EL (cell line): ENCODE measurements at places on chromosomes 12 and 14.

DNA sequence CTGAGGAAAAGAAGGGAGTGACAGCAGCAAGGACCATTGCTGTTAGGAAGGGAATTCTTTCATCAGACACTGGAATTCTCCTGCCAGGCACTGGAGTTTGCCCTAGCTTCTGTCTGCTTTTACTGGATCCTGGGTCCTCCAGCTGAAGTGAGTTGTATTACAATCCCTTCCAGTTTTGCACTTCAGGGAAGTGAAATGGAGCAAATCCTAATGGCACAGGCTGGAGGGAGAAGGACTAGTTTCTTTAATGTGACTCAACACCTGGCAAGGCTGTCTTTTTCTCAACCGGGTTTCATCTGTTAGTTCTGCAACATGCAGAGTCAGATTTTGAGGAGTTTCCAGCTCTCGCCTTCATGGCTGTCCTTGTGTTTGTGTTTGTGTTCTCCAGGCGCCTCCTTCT lies 45.8 kb downstream of the ETV6 start:
- DNase-seq = peak; percentile 7

DNA sequence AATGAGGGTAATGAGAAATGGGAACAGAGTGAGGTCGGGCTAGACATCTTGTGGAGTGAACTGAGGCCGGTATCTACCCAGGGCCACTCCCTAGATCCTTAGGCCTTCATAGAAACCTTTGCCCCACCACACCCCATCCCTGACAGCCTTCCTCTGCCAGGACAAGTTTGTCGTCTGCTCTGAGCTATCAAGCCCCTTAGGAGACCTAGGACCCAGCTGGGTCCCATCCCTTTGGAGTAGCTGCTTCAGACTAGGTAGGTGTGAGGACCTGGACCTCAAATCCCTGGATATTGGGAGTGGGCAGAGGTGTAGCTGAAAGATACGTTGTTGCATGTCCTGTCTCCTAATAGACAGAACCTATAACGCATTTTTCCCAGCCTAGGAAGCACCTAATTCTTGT lies at the start of gene TMEM253:
Gene TMEM253, plus strand, starts transcription at position 136 of the 400 bp plus-strand sequence. CDS start 278 bp downstream, outside the sequence.
- DNase-seq = no peak

DNA sequence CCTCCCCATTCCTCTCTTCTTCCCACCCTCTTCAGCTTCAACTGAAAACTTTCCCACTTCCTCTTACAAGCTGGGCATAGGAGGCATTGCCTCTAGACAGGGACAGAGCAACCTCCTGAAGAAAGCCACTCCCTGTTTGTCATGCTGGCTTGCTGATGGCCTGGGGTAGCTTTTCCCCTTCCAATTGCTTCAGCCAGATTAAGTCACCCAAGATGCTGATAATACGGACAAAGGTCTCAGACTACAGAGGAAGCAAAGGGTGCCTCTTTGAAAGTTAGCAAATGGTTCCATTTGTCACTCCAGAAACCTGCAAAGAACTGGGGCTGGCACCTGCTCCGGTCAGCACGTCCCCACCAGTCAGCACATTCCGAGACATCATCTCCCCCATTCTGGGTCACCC lies 6.0 kb downstream of the KRT2 start:
- no peak for DNase-seq

GRCh38 chr12:66693901-66694513 lies 15.1 kb upstream of the GRIP1 start:
- DNase-seq = peak; percentile 62

- DNase-seq = no peak
Measured at GRCh38 chr12:91186156-91186555, 3.5 kb upstream of the DCN start.

- no peak for DNase-seq
Measured at GRCh38 chr14:20692116-20692751, 3.7 kb downstream of the ANG start.

DNA sequence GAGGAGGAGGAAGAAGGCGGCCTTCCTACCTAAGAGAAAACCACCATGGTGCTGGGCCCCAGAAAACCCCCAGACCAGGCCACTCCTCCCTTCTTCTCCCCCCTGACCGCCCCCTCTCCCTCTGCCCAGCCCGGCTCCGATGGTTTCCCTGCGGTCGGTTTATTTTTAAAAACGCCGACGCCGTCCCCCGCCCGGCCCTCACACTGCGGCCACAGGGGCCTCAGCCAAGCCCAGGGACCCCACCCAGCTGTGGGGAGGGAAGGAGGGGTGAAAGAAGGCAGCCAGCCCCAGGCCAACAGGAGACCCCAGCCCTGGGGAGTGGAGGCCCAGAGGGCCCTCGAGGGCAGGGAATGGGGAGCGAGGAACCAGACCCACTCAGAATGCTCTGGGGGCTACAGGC lies 3.4 kb downstream of the SP7 start:
- DNase-seq = no peak

- DNase-seq = no peak
Measured at GRCh38 chr12:63348556-63348955, 197.6 kb upstream of the AVPR1A start.

GRCh38 chr14:73491256-73492042 lies 716 bp downstream of the RIOX1 start:
- peak; percentile 65 for DNase-seq

- no peak for DNase-seq
Measured at GRCh38 chr12:120984351-120984898, 6.1 kb downstream of the HNF1A start.

DNA sequence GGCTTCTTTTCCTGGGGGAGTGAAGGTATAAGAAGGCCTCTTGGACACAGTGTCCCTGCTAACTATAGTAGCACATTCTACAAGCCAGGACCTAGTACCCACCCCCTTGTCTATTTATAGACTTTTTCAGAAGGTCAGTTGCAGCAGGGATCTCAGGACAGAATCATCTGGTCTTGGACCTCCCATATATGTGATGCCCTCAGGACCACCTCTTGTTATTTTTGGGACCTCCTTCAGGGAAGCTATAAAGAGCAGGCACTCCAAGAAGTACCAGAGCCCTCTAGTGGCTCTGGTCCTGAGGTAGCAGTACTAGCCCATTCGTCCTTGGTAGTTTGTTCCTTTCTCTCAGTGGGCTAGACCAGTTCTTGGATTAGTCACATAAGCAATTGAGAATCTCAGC lies 4.3 kb downstream of the COQ10A start:
- peak; percentile 34 for DNase-seq

DNA sequence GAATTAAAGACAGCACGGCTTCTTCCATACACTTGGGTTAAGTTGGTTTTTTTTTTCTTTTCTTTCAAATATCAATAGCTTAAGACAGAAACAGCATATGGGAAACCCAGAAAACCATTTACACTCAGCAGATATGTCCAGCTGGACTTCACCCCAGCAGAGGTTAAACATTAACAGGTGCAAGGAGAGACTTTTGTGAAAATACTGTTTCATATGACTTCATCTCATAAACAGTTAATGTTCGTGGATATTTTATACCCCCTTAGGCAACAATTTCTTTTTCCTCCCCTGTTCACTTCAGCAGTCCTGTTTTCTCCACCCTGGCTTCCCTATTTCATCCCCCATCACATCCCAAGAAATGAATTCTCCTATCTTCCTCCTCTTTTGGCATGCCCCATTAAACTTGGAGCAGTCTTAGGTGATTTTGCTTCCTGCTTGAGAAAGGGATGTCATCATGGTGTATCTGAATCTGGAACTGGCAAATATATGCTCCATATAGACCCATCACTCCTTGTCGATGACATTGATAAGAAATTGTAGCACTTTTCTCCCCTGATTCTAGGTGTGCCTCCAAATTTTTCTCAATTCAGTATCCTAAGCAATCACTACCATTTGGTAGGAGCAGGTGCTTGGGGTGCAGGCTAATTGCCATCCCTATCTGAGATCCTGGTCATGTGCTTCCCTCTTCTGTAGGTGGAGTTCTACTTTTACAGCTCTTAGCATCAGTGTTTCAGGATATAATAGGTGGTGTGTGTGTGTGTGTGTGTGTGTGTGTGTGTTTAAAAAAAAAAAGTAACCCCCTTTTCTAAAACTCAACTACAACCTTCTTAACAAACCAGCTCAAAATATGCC lies 67.9 kb downstream of the BMP4 start:
- no peak for DNase-seq

DNA sequence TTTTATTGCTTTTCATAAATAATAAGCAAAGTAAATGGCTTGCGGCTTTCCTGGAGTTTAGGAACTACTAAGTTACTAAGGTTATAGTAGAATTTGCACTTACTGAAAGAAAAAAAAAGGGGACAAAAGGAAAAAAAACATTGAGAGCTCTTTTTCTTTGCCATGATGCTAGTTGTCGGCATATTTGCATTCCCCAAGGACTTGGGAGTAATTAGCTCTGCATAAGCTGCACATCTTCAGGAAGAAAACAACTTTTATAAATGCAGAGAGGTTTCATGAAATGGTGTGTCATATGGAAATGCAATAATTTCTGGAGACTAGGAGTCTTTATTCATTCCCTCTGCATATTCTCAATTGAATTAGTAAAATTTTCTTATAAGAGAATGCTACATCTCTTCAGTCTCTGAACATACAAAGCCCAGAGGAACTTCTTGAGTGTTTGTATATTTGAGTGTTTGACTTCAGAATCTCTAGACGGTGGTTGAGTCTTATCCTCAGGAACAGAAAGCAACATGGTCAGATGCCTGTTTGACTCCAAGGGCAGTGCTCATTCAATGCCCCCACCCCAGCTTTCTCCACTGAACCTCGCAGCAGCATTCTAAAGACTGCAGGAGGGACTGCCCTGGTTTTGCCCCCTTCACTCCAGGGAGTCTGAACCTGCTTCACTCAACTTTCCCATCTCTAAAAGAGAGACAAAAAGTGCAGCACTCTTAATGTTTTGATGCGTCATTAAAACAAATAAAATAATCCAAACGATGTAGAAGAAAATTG lies 158.9 kb upstream of the EEA1 start:
- DNase-seq = no peak

DNA sequence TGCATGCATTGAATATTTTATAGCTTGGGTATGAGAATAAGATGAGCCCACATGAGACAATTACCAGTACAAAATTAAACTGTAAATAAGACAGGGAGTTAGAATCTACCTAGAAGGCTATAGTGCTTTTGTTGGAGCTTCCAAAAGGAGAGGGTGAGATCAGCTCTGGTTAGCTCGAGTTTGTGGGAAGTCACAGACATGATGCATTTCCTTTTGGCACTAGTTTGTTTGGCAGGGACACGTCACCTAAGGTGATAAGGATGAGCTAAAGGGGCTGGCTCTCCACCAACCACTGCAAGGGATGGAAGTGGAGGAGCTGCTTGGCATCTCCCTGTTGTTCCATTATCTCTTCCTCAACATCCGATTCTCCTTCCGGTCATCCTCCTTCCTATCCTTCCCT lies 48.5 kb upstream of the CPM start:
- peak; percentile 59 for DNase-seq

DNA sequence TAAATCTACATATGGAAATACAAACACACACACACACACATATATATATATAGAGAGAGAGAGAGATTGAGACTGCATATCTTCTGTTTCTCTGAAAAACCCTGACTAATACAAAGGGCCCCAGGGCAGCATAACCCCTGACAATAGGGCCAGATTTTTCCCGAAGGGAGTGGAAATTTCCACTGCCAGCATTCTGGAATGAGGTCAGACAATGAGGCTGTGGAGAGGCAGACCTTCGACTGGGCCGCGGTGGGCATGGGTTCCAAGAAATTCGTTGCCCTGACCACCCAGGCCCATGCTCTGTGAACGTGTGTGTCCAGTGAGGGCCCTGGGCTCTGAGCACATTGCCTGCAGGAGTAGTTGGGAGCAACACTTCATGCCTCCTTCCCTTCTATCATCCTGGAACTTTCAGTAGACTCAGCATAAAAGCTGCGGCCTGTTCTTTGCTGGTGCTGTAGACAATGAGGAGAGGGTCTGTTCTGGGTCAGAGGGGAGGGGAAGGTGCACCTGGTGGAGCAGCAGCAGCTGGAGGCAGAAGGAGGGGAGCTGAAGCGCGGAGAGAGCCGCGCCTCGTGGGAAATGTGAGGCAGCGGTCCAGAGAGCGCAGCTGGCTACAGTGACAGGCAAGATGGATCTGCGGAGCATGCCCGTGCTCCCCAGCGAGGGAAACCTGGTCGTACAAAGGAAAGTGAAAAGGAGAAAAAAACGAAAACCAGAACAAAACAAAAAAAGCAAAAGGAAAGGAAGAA lies 25.6 kb upstream of the CCDC60 start:
- no peak for DNase-seq

- DNase-seq = no peak
Measured at GRCh38 chr12:18135086-18135485, 45.1 kb upstream of the RERGL start.

DNA sequence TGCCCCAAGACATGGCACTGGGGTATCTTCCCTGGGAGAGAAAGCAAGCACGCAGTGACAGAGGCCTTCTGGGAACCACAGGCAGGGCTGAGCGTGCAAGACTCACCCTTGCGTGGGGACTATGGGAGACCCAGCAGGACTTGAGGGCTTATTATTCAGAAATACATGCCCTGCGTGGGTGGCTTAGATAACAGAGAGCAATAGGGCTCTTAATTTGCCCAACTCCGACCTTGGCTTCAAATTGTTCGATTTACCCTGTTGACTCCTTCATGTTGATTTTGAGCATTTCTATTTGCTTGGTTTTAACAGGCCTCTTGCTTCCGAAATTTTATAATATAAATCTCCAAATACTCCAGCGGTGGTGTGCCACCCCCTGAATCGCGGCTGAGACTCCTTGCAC lies 5.1 kb upstream of the SERPINA1 start:
- DNase-seq = no peak

GRCh38 chr14:39974036-39974435 lies 541.8 kb upstream of the FBXO33 start:
- no peak for DNase-seq

- peak; percentile 34 for DNase-seq
Measured at GRCh38 chr14:75042035-75042434, 9.2 kb downstream of the MLH3 start.

DNA sequence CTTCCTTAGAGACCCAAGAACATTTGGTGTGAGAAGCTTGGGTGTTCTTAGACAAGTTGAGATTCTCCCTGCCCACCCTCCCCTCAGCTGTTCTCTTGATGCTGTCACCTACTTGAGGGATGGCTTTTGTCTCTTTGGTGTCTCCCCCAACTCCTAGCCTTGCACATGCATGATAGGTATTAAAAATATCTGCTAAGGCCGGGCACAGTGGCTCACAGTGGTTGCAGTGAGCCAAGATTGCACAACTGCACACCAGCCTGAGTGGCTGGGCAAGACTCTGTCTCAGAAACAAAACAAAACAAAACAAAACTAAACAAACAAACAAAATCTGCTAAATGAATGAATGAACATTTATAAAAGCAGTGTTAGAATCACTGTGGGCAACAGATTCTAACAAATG lies 261.1 kb downstream of the AKAP6 start:
- DNase-seq = no peak
